ENCODE measurements at places on chromosomes 11 and 22.

DNA sequence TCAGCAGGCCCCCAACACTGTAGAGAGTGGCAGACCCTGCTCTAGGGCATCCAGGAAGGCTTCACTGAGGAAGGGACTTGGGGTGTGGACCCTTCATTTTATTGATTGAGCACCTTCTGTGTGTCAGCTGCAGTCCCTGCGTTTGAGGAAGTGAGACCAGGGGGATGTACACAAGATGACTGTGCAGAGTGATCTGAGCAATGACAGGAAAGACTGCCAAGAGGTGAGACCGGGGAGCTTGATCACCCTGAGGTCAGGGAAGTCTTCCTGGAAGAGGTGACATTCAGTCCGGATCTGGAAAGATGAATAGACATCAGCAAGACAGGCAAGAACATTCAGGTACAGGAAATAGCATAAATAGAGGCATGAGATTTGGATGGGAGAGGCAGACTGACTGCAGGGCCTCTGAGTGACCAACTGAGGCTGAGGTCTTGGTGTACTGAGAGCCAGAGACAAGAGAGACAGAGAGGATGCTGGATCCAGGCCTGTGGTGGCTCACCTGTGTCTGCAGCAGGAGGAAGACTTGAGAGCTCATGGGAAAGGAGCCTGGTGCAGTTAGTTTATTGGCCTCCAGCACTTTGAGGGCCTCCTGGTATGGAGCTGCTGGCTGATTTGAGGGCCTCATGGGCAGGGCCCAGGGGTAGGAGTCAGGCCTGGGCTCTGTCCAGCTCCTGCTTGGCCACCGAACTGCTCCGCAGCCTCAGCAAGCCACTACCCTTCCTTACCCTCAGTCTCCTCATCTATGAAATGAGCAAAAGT is 5.2 kb downstream of the DGAT2 start:
- no peak for DNase-seq

GRCh38 chr22:19446603-19447329 is 745 bp downstream of the C22orf39 start:
- no peak for DNase-seq

GRCh38 chr22:29315286-29316140 is at the start of gene RASL10A:
Gene RASL10A, minus strand, starts transcription at chr22:29315697. Its CDS starts 451 bp downstream, at chr22:29315246.
- no peak for DNase-seq

DNA sequence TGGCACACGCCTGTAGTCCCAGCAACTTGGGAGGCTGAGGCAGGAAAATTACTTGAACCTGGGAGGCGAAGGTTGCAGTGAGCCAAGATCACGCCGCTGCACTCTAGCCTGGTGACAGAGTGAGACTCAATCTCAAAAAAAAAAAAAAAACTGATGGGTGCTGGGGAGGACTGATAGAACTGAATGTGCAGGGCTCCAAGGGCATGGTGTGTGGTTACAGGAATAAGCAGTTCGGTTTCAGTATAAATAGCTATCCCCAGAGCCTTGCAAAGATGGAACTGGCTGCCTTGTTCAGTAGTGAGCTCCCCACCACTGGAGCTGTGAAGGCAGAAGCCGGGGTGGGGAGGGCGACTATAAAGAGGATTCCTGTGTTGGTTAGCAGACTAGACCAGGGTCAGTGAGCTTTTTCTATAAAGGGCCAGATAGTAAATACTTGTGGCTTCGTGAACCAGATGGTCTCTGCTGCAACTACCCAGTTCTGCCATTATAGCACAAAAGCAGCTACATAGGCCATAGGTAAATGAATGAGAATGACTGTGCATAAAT is 5.9 kb downstream of the TOM1 start:
- no peak for DNase-seq

- no peak for DNase-seq
Observed at GRCh38 chr11:1150116-1150515, 7.6 kb upstream of the MUC5AC start.

GRCh38 chr11:16791191-16791961 is 52.9 kb downstream of the C11orf58 start:
- no peak for DNase-seq

DNA sequence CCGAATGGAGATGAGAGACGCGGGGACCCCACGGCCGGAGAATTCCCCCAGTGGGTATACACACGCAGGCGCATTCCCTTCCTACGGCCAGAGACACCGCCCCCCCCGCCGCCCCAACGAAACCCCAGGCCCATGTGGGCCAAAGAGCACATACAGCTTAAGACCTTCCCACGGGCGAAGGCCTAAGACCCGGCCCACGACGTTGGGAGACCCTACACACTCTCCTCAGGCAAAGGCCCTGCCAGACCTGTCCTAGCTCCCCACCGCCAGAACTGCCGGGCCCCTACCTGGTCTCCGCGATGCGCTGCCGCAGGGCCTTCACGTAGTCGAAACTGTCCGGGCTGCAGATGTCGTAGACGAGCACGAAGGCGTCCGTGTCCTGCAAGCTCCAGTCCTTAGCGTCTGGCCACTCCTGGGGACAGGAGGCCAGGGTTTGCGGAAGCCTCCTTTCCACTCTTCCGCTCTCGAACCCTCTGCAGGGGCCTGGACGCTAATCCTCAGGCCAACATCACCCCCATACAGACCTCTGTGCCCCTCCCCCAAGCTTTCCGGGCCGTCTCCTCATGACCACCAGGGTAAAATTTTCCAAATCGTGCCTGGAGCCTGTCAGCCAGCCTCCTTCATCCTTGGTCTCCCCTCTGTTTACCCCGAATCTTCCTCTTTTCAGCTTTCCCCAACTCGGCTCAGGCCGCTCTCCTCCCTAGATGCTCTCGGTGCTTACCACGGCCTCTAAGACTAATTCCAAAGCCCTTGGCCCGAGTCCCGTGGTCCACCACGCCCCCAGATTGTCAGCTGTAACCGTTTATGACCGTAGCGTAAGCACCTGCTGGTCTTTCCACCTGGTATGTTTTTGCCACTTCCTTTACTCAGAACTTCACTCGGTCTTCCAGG is 1.7 kb downstream of the RASL10A start:
- DNase-seq: no peak

All from activated CD8-positive, alpha-beta memory T cell treated with anti-CD3 and anti-CD28 coated beads for 1 hour (primary cell).